AG08395 (cell line): ENCODE measurements at places on chromosomes 12 and 14.

DNA sequence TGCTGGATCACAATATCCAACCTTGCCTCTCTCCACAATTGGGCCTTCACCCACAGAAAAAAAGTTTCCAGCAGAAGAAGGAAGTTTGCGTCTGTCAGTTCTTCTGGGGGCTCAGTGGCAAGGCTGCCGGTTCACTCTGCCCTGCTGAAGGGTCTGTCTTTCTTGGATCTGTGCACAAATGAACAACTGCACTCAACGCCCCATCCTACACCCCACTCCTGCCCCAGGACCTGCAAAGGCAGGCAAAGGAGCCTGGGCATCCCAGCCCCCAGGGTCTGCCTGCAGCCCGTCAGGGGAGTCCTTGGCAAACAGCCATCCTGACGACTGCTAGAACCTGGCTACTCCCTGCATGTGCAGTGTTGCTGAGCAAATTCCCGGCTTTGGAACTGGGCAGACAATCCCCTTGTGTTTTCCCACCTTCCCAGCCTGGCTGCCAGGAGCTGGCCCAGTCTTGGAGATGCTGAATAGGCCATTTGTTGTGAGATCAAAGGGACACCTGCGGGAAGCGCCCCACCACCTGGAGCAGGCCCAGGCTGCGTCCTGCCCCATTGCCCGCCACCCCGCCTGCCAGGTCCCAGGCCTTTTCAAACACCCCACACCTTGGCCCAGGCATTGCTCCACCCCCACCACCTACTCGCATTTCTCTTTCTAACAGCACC is 311.9 kb downstream of the BCL11B start:
- DNase-seq, result no peak

DNA sequence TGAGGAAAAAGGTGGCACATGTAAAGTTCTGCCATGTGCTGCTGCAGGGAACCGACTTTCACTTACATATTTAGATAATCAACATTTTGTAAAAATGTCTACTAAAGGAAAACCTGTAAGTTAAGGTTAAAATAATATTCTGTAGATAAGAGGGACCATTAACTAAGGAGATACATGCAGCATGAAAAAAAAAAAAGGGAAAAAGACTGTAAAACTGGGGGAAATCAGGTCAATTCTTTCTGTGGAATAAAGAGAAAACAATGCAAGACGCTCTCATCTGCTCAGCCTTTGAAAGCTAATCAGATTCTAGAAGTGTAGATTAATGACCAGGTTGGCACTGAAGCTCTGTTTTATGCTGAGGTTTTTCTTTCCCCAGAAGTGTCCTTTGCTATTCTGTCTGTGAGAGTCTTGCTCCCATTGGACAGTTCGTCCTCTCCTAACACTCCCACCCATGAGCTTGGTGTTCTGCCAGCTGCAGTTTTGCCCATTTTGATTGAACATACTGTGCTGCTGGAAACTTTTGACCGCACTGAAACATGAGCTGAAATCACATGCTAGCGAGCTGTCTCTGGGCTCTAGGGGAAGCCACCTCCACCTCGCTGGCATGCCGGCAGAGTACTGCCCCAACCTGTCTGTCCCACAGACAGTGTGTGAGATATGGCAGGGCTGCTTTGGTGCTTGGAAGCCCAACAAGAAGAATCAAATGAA is 39.7 kb downstream of the PPTC7 start:
- peak; percentile 10 for DNase-seq

DNA sequence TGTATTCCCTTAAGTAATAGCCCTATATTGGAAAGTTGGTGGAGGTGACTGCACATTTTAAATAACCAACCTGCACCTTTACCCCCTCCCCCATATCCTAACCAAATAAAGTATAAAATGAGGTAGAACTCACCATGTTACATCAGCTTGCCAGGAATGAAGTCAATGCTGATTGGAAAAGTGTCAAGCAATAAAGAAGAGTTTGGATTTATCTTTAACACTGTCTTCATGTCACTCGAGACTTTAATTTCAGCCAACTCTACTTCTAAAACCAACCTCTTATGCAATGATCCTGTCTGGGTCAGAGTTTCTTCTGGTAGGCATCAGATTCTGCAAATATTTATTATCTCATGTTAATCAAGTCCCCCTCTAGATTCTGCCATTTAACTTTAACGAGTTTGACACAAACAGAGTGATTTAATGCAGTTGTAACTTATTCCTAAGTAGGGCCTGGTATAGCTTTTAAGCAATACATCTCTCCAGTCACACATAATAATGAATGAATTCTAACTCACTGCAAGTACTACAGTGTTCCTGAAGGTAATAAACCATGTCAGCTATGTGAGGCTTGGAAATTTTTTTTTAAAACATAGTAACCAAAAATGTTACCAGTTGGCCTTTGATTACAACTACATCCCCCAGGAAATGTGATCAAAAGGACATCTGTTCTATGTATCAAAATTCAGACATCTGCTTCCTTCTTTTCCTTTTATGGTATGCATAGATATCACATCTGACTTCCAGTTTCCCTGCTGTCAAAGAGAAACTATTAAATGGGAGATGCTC is 98.7 kb downstream of the ERGIC2 start:
- DNase-seq, result no peak

- DNase-seq, result no peak
Measured at GRCh38 chr12:49283541-49284429, 11.2 kb upstream of the PRPH start.

DNA sequence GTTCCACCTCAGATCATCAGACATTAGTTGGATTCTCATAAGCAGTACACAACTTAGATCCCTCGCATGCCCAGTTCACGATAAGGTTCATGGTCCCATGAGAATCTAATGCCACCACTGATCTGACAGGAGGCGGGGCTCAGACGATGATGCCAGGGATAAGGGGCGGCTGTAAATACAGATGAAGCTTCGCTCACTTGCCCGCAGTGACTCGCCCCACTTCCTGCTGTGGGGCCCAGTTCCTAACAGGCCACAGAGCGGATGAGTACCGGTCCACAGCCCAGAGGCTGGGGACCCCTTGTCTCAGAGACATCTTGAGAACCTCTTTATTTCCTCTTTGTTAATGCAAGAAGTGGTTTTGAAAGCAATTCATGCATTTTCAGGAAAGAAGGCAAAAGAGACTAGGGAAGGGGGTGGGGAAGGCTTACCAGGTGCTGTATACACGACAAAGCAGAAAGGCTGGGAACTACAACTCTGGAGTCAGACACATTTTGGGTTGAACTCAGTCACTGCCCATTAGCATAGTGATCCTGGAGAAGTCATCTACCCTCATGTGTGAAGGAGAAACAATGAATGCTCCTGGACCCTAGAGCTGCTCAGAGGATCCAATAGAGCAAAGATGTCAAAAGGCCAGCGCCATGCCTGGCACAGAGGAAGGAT is 68.7 kb downstream of the EID3 start:
- DNase-seq, result no peak

DNA sequence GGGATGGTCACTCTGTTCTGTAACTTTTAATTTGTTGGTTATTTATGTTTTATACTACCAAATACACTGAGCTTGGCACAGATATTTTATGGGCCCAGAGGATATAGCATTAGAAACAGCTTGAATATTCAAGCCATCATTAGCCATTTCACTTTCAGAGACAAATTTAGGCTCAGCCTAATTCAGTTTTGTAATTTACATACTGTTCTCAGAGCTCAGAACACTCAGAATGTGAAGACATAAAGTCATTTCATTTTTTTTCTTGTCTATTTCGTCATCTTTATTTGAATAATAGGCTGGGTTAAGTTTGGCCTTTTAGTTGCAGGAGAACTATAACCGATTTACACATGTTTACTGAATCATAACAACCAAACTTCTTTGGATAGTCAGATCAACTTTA is 361.7 kb downstream of the SNAPC1 start:
- no peak for DNase-seq

DNA sequence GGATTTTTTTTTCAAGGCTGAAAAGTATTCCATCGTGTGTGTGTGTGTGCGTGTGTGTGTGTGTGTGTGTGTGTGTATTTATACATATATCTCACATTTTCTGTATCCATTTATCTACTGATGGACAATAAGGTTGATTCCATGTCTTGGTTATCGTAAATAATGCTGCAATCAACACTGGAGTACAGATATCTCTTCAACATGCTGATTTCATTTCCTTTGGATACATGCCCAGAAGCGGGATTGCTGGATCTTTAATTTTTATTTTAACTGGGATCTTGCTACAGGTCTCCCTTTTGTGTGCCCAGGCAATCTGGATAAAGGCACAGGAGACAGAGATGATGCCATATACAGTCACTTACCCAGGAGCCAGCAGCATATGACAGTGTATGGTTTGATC is 338.1 kb downstream of the SOX5 start:
- DNase-seq, result no peak

DNA sequence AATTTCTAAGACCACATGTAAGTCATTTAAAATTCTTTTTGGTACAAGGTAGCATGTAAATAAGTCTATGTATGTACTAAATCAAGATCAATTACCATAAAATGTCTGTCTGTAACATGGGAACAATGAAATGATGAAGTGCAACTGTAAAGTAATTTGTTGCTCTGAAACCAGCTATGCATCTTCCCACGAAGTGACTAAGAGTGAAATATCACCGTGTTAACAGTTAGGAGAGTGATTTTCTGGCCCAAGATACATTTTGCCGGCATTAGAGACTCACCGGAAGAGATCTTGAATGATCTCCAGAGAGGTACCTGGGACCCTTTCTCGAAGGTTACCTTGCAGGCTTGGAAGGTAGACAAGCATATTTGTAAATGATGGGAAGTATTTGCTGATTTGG is 105.8 kb downstream of the SAMD4A start:
- no peak for DNase-seq

DNA sequence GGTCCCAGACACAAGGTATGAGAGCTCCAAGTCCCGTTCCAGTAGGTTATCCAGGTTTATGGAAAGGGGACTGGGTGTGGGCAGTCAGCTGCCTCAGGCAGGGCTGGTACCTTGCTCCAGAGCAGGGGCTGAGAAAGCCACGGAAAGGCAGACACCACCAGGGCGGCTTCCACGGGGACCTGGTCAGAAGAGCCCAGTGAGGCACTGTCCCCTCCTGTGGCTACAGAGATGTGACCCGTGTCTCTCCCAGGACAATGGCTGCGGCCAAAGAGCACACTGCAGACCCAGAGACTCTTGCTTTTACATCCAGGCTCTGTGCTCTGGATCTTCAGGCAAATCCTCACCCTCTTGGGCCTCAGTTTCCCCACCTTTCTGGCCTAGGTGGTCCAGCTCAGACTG is 8.8 kb downstream of the SERPINA4 start:
- DNase-seq, result no peak

DNA sequence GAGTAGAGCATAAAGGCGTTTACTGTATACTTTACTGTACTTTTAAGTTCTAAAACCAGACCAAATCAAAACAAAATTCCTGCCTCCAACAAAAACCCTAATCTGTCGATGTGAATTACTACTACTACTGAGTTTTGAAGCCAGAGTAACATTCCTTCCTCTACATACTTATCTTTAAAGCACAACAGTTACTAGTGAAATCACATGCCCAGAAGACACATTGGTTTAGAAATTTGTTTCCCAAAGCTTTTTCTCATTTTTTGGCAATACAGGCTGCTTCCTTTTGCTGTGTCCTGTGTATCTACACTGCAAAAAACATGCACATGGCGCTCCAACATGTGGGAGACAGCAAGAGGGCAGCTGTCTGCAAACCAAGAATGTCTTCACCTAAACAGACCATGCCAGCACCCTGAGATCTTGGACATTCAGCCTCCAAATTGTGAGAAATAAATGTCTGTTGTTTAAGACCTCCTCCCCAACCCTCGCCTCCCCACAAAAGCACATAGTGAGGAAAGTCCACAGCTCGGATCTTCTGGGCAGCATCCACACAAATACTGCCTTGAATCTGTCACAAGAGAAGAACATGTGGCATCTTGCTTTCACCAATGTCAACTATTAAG is 21.1 kb downstream of the SETD3 start:
- DNase-seq, result peak; percentile 3

DNA sequence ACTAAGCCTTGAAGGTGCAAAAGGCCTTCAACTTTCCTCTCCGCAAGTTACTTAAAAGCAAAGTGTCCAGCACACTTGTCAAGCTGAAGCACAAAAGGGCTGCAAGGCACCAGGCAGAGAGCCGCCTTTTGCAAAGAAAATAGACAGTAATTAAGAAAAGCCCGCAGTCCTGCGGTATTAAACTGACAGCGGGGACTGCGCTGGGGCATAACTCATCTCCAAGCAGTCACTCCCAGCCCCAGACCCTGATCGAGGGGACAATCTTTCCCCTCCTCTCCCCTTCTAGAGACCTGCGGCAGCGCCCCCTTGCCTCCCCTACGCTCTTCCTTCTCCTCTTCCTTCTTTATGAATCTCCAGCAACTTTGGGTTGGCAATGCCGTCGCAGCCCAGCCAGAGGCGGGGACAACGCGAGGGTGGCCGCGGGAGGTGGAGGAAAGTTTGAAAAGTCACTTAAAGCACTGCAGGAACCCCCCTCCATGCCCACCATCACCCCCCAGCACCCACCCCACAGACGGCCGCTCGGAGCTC is 200.9 kb upstream of the CAND1 start:
- no peak for DNase-seq

DNA sequence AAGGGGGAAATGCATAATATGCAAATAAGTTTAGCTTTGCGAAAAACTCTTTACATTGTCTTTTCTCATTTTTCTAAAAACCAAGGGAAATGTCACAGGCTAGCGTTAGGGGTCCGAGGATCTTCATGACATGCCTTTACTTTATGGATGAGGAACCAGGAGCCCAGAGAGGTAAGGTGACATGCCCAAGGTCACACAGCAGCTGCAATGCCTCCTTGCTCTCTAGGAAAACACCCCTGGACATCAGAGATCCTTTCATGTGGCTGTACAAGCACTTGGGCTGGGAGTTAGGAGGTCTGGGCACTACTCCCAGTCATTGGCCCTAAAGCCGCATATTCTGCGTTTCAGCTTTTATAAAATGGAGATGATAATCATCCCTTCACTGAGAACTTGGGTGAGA is 741 bp downstream of the PROX2 start:
- no peak for DNase-seq

- no peak for DNase-seq
Measured at GRCh38 chr12:17971850-17972249, 118.1 kb downstream of the RERGL start.

DNA sequence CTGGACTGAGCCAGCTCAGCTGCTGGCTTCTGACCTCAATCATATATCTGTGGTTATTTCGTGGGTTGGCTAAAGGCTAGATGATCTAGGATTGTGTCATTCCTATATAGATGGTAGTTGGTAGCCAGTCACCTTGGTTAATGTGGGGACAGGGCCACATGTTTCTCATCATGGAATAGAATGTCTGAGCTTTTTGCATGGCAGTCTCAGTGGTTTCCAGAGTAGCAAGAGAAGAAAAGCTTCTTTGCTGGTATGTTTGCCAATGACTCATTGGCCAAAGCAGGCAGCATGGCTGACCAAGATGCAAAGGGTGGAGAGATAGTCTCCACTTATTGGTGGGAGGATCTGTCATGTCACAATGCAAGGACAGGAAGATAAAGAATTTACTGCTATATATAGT is 746.4 kb upstream of the FLRT2 start:
- DNase-seq, result peak; percentile 3

- no peak for DNase-seq
Measured at GRCh38 chr12:24906141-24906540, 42.8 kb downstream of the BCAT1 start.

GRCh38 chr14:93965287-93965821 is 11.0 kb downstream of the ASB2 start:
- peak; percentile 88 for DNase-seq
